Femur (tissue), 1 donor: ENCODE measurements at places on chromosomes 1 and 21.

GRCh38 chr1:9151328-9151860 lies 22.5 kb upstream of the GPR157 start:
- peak; percentile 89 for DNase-seq

- peak; percentile 10 for DNase-seq
Measured at GRCh38 chr1:20411196-20411980, 74.6 kb downstream of the CAMK2N1 start.

GRCh38 chr1:247273013-247273412 lies 17.1 kb downstream of the VN1R5 start:
- peak; percentile 52 for DNase-seq

GRCh38 chr1:206445911-206446356 lies 24.3 kb upstream of the IKBKE start:
- DNase-seq: no peak

GRCh38 chr1:2233997-2234761 lies 6.1 kb downstream of the SKI start:
- peak; percentile 82 for DNase-seq

DNA sequence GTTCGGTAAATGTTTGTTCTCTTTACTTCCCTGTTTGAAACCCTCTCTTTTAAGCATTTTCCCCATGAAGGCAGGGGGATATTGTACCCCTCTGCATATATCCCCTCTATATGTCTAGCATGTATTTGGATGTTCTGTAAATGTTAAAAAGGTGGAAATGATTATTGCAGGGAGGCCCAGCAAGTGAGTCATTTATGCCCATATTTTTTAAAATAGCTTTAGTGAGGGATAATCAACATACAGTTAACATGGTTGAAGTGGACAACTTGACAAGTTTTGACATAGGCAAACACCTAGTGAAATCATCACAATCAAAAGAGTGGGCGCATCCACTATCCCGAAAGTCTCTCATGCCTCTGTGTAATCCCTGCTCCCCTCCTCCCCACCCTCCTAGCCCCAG lies 20.8 kb upstream of the RGS16 start:
- DNase-seq: no peak

DNA sequence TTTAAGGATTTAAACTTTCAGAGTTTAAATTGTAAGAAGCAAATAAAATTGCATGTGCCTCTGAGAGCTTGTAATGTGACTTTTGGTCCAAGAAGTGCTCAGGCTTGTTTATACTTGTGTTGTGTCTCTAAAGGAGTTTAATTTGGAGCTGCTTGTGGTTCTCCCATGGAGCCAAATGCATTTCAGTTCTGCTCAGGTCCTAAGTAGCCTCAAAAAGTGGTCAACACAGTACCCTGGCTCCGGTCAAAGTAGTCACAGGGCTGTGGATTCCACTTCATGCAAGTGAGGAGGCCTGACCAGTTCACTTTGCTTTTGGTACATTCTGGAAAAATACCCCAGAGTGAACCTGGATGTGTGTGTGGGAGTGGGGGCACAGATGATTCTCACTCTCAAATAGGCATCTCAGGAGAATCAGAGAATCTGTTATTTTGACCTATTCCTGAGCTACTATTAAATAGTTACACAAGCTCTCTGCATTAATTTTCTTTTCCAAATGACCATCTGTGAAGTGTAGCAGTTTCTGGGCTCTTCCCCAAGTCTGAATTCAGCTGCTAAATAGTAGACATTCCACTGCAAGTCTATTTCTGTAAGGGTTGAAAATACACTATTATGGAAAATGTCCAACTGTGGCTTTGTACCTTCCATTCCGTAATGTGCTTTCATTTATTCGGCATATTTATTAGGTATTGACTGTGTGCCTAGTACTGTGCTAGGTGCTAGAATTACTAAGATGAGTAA lies 31.7 kb upstream of the AGO1 start:
- DNase-seq: peak; percentile 64

DNA sequence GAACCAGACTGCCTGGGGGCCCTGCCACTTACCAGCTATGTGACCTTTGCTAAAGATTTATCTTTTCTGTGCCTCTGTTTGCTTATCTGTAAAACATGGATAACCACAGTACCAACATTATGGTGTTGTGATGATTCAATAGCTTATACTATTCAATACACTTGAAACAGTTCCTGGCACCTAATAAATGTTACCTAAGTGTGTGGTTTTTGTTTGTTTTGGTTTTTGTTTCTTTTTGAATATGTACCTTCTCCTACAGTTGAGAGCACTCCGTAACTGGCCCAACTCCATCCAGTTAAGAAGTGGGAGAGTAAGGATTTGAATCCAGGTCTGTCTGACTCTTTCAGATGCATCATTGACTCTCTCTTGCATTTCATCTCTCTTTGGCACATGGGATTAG lies 125.8 kb upstream of the C8B start:
- DNase-seq: no peak

DNA sequence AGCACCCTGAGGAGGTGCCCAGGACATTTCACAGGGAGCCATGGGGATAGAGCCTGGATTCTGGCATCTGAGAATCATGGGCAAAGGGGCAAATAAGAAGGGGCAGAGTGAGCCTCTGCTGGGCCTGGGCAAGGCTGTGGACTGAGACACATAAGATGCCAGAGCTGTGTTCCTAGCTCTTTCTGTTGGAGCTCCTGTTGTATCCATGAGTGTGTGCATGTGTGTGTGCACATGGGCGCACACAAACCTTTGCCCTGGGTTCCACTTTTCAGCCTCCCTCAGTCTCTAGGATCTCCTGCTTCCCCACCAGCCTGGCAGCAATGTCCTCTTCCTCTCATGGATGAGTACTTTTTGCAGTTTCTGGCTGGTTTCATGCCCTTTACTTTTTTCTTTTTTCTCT lies 44.0 kb downstream of the ATF3 start:
- no peak for DNase-seq

DNA sequence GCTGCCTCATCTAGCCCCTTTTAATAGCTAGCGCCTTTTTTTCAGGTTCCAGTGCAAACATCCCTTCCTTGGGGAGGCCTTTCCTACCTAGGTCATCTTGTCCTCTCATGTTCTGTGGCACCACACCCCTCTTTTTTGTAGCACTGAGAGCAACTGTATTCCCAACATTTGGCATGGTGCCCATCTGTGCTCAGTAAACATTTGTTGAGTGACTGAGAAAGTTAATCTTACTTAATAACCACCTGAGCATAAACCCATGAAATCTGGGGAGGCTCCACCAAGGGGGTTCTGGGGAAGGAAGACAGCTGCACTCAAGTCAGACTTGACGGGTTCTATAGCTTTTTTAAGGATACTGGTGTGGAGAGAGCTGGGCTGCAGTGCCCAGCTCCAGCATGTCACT lies 90.0 kb downstream of the NOS1AP start:
- DNase-seq: no peak

GRCh38 chr21:38171723-38172344 lies 85.0 kb upstream of the KCNJ15 start:
- no peak for DNase-seq

GRCh38 chr1:115280064-115280463 lies 58.0 kb downstream of the NGF start:
- peak; percentile 68 for DNase-seq

- no peak for DNase-seq
Measured at GRCh38 chr21:36966821-36967768, 626 bp upstream of the HLCS start.

- peak; percentile 44 for DNase-seq
Measured at GRCh38 chr1:211697356-211697755, 21.9 kb upstream of the NEK2 start.

DNA sequence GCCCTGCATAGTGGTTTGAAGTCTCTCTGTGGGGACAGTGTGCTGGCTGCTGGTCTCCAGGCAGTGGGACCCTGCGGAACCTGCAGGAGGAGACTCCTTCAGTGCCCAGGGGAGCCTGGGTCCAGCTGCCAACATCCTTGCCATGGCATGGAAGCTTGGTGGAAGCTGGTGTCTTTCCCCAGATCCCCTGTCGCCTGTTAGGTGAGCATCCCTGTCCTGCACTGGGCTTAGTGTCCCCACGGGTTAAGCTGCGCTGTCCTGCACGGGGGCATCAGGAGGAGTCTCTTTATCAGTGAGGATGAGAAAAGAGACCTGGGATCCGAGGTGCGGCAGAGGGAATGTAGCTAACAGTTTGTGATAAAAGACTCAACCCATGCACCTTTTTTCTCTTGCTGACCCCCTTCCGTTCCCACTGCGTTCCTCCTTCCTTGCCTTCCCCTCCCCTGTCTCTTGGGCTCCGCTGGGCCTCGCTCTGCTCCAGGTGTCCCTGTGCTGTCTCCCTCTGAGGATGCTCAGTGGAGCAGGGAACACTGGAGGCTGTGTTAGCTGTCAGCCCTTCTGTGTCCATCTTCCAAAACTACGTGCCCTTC lies 59.3 kb downstream of the SLC37A1 start:
- DNase-seq: no peak

GRCh38 chr1:57041901-57042300 lies 76.1 kb upstream of the C8B start:
- DNase-seq: no peak

DNA sequence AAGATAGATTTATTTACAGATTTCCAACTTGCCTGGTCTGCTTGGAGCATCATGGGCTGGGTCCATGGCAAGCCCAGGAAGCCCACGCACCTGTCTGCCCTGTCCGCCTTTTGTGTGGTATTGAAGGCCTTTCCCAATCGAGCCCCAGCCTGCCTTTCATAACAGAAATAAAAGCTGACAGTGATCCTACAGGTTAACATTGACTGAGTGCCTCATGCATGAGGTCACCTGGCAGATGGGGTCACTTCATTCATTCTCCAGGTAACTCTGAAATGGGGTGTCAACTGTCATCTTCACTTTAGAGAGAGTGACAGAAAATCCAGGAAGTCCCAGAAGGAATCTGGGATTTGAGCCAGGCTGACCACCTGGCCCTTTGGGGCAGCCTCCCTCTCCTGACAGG lies 36.3 kb upstream of the CASZ1 start:
- no peak for DNase-seq

DNA sequence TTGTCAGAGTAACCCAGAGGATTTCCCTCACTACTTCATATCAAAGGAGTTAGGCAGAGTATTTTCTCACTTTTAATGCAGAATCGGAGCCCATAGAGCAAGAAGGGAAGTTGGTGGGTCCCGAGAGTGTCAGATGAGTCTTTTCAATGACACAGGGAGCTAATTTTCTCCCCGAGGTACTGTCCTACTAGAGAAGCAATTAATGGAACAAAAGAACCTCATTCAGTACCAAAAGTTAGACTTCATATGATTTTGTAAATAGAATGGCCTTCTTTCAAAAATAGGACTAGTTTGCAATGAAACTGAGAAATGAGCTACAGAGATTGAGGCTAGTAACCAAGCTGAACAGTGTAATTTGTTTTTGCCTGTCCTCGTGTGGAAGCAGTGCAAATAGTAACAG lies 3.9 kb downstream of the NCAM2 start:
- no peak for DNase-seq

DNA sequence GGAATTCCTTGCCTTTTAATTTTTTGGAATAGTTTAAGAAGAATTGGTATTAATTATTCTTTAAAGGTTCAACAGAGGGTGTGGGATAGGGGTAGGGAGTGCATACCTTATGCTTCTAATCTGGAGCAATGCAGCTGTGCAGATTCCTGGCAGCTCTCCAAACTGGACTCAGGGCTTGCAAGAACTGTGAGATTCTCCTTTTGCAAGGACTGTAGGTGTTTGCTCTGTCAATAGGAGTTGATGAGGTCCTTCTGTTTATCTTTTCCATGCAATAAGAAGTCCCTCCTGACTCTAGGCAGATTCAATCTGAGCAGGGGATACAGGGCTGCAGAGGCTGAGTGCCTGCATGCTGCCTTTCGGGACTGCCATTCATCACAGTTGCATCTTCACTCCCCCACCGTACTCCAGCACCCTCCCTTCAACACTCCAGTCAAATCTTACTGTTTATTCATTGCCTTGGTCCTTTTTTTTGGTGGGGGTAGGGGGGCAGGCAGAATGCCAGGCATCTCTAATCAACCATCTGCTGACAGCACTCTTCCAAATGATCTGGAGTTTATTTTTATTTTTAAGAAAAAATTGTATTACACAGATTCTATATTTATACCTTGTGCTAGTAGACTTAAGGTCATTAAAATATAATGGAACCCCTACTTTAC lies 122.3 kb downstream of the DISC1 start:
- peak; percentile 41 for DNase-seq

- DNase-seq: peak; percentile 82
Measured at GRCh38 chr1:44645476-44646244, 28.6 kb downstream of the TMEM53 start.

DNA sequence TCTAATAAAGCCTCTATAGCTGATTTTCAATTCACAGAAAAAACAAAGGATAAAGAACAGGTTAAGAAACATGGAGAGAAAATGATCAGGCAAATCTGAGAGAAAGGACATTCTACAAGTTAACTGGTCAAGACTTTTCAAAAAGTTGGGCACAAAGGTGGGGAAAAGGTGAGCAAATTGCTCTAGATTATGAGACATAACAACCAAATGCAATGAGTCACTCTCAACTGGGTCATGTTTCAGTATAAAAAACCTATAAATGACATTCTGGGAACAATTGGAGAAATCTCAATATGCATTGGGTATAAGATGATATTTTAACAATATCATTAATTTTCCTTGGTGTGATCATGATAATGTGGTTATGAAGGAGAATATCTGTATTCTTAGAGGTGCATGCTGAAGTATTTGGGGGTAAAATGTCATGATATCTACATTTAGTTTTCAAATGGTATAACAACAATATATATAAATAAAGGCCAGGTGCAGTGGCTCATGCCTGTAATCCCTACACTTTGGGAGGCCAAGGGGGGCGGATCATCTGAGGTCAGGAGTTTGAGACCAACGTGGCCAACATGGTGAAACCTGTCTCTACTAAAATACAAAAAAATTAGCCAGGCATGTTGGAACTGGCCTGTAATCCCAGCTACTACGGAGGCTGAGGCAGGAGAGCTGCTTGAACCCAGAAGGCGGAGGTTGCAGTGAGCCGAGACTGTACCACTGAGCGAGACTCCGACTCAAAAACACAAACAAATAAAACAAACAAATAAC lies 27.0 kb downstream of the ANKRD13C start:
- no peak for DNase-seq

DNA sequence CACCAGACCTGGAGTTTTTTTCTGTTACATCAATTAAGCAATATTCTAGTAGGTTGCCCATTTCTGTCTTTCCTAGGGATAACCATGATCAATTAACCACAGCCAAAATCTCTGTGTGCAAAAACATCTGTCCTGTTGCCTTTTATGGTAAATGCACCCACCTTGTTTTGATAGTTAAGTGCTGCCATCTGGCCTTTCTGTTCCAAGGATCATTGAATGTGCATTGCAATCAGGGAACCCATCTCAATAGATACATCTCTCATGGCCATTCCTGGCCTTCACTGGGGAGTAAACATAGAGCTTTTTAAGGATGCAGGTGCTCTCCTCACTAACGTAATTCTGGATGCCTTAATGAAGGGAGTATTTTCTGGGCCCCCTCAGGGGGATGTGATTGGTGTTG lies 111.8 kb upstream of the KIAA1614 start:
- no peak for DNase-seq

GRCh38 chr1:239112101-239112935 lies 274.1 kb upstream of the CHRM3 start:
- DNase-seq: no peak

GRCh38 chr1:183498342-183498991 lies 26.2 kb downstream of the SMG7 start:
- DNase-seq: no peak

GRCh38 chr1:50349242-50349565 lies 74.0 kb downstream of the DMRTA2 start:
- no peak for DNase-seq
